CD4-positive, CD25-positive, alpha-beta regulatory T cell (primary cell): ENCODE measurements at places on chromosomes 11 and 22.

GRCh38 chr11:115168229-115168671, 336.0 kb downstream of the CADM1 start:
- no peak for DNase-seq

- DNase-seq = peak; percentile 50
Observed at GRCh38 chr11:46369458-46370152, 11.9 kb upstream of the MDK start.

GRCh38 chr22:25447067-25447685, 117.3 kb upstream of the GRK3 start:
- DNase-seq = no peak

- no peak for DNase-seq
Observed at GRCh38 chr22:27641049-27641795, 160.3 kb downstream of the MN1 start.

DNA sequence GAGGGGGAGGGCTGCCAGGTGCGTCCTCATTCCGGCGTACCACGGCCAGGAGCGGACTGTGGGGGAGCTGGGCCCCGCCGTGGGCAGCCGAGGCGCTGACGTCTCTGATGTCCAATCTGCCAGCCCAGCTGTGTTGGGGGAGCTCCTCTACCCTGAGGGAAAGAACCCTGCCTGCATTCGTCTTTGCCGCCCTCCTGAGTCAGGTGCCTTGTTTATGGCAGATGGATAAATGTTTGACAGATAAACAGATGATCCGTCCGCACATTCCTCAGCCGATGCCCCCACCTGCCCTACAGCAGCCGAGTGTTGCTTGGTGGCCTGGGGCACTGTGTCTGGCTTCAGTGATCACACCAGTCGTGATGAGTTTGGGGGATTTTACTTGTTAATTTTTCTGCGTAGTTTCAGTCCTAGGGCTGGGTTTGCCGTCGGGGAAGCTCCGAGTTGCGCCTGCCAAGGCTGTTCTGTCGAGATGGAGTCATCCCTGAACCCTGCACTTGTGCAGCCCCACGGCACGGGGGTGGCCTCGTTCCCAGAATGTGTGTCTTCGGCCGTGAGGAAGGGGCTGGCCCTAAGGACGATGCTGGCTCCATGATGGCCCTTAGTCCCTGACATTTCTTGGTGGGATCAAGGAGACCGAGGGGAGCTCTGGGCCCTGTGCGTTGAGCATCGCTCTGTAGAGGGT, 1083.9 kb downstream of the BRD1 start:
- DNase-seq = no peak

- no peak for DNase-seq
Observed at GRCh38 chr22:20725987-20726558, 47.8 kb upstream of the SERPIND1 start.

GRCh38 chr11:12273618-12273995, 103.8 kb upstream of the PARVA start:
- DNase-seq = no peak

GRCh38 chr11:117953024-117953671, 23.9 kb upstream of the TMPRSS13 start:
- DNase-seq = peak; percentile 84

GRCh38 chr11:90908074-90908473, 685.2 kb upstream of the CHORDC1 start:
- DNase-seq = no peak

DNA sequence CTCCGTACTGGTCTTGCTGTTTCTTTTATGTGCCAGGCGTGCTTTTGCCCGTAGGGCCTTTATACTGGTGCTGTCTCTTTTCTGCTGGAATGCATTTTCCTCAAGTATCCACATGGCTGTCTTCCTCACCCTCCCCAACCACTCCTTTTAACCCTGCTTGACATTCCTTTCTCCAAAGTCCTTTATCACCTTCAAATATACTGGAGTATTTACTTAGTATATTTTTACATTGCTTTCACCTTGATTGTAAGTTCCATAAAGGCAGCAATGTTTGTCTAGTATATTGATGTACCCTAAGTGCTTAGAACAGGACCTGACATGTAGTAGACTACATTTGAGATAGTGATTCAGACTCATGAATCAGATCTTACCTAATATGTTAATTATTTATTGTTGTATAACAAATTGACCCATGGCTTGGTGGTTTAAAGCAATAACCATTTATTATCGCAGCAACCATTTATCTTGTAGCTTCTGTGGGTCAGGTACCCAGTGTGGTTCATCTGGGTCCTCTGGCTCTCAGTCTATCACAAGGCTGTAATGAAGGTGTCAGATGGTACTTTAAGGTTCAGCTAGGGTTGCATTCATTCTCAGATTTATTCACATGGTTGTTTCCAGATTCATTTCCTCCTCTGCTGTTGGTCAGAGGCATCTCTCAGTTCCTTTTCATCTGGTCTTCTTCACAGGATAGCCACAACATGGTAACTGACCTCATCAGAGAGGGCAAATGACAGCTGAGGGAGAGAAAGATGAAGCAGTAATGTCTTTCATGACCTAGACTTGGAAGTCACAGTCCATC, 34.2 kb downstream of the DDX10 start:
- no peak for DNase-seq

DNA sequence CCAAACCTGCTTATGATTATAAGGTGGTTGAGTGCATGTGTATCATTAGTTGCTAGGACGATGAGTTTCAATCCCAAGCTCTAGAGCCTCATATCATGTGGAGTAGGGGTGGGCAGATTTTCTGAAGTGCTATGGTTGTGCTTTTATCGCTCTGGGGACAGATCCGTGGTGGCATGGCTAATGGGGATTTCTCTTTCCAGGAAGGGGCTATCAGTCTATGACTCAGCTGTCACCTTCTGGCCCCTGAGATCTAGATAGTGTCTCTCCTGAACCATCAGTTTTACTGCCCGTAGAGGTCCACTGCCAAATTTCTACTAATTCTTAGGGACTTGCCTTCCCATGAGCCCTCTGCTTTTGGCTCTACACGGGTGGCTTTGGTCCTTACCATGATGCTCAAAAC, 51.8 kb downstream of the FDX1 start:
- DNase-seq = no peak

DNA sequence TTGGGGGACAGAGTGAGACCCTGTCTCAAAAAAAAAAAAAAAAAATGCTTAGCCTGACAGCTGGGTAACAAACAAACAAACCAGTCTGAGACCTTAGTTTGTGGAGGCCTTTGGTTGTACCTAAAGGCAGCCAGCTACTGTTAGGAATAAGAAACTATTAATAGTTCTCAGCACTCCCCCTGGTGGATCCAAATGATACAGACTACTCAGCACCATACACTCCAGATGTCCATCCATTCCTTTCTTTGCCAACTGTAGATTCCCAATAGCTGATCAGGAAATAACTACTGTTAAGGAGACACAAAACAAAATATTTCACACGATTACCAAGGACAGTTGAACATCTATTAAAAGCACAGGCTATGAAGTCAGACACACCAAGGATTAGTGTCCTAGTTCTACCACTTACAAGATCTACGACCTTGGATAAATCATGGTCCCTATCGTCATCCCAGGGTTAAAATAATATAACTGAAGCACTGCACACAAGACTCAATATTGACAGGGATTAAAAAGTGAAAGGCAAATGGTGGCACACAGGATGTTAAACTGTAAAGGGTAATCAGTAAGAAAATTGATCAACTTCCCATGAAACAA, 17.2 kb downstream of the CLDN25 start:
- no peak for DNase-seq

DNA sequence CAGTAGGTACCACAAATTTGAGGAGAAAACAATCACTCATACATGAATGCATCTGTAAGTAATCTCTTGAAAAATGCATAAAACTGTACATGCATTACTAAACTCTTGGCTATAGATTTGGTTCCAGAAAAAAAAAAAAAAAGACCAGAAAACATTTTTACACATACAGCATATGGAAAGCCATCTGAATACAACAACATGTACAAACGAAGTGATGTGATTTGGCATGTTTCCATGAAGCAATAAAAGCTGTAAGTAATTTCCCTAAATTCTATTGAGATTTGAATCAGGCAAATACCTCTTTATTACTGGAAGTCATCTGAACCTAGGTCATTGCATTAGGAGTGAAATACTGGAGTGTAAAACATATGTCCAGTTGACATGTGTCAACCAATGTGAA, 31.9 kb upstream of the ZC3H12C start:
- no peak for DNase-seq

GRCh38 chr11:93659841-93660240, 1.6 kb upstream of the CEP295 start:
- DNase-seq = no peak

GRCh38 chr22:40965936-40966725, 15.0 kb downstream of the RBX1 start:
- DNase-seq = peak; percentile 31

DNA sequence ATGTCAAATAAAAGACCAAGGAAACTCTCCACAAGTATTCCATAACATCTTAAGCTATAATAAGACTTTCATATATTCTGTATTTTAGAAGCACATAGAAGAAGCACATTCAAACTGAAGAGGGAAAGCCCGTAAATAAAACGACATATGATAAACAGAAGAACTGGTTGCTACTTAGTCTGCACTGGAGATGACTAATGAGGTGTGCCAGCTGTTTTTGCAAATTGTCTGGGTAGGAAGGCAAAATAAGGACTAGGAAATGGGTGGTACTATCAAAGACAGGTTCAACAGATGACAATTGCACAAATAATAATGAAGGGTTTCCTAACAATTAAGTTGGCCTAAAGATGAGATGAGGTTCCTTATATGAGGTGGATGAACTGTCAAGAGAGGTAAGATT, 593.2 kb upstream of the CCDC179 start:
- no peak for DNase-seq

DNA sequence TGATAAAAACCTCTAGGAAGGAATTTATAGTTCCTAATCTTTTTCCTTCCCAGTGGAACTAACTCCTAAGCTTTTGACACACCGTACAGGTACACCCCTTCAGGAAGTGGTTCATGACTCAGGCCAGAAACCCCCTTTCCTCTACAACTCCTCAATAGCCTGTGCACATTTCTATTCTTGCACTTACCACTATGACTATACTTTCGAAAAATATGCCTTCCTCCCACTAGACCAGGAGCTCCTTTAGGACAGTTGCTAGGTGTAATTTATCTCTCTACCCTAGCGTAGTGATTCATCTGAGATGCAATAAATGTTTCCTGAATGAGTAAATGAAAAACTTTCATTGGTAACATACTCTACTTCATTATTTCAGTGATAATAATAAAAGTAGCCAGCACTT, 14.5 kb downstream of the MAP6 start:
- peak; percentile 13 for DNase-seq

- DNase-seq = no peak
Observed at GRCh38 chr11:66189031-66189745, 79.3 kb upstream of the RAB1B start.

DNA sequence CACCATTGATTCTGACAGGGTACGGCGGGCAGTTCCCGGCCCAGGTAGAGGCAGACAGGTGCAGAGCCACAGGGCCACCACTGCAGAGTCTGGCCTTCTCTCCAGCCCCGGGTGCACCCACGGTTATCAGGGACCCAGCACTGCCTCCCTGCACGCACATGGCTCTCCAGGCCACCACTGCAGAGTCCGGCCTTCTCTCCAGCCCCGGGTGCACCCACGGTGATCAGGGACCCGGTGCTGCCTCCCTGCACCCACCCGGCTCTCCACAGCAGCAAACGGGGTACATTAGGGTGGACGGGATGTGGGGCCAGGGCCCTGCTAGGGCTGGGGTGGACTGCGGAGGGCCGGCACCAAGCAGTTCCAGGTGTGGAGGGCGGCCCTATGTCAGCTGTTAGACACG, 272.9 kb downstream of the BRD1 start:
- no peak for DNase-seq

GRCh38 chr11:117839380-117839881, 14.9 kb upstream of the FXYD2 start:
- DNase-seq = no peak

GRCh38 chr11:45964911-45965389, 42.5 kb downstream of the LARGE2 start:
- peak; percentile 69 for DNase-seq

DNA sequence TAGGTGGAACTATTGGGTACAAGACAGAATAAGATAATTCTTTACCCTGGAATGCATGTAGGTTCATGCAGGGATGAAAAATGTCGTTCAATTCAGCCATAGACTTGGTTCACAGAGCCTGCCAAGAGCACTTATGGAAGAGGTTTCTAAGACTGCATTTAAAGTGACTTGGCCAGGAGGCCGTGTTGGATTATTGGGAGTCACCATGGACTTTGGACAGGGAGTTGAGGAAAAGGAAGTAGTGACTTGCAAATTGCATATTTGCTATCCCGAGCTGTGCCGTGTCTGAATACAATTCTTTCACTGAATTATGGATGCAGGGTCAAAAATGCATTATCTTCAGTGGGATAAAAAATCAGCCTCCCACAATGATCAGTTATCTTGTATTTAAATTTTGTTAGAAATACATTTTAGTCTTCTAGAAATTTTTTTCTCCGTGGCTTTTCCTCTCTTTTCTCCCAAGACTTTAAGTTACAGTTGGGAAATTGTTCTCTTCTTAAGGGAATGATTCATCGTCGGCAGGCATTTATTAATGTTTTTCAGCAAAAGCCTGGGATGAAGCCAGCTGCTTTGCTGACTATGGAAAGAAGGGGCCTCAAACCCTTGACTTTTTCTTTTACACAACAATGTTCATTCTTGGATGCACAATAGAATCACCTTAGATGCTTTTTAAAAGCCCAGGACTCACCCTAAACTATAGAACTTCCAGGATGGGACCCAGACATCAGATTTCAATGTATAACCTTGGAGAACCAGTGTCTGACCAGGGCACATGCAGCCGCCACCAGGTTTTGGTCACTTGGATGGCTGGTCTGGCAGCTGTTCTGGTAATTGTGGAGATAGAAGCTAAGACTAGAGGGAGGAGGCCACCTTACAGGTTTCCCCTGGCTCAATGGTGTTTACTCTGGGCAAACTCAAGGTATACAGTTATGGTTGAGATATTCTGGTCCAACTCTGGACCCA, 70.8 kb downstream of the FAT3 start:
- no peak for DNase-seq

DNA sequence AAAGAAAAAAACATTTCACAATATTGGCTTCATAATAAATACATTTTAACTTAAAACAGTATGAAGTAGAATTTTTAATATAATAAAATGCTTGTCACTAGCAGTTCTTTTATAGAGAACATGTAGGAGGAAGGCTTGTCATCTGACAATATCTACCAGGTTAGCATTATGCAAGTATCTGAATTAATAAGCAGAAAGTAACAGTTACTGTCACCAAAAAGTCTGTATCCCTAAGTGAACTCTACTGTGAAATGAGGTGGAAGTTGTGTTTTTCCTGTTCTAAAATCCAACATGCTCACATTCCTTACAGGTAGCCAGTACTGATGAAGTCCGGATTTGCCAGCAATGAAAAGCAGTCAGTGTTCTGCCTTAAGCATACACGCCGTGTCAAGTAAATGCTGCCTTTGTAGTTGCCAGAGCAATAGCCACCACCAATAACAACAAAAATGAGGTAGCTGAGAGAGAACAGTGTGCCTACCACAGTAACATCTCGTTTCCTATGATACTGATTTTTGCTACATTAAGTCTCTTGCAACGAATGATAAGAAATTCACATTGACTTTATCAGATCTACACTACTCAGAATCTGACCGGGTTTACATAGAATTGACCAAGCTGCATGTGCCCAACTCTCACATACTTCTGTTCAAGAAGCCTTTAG, 95.5 kb downstream of the SIK3 start:
- no peak for DNase-seq
